ENCODE measurements at places on chromosomes 16 and 17. TPM values are rescaled to one million over a fixed set of nuclear protein-coding genes. Genes with fewer than 3 reads are reported as not detected.

DNA sequence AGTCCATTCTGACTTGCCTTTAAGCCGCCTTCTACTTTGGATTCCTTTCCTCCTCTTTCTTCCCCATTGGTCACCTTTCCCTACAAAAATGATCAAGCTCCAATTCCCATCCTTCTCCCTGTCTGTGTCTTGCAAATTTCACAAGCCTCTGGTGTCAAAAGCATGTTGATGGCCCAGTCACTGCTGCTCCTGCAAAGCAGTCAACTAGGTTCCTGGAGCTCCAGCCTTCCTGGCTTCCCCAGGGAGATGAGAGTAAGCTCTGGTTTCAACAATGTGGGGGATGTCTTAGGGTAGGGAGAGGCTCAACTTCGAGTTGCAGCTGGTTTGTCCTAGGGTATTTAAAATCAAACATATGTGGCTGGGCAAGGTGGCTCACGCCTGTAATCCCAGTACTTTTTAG, 36.1 kb upstream of the HELZ start:
- no peak for DNase-seq

C17orf113 gene
- polyA plus RNA-seq = 4.1 TPM

KRTAP1-1 gene
- polyA plus RNA-seq = not detected

ATP2C2 gene
- 31.0 TPM for polyA plus RNA-seq

ADAD2 gene
- 0.47 TPM for polyA plus RNA-seq

- DNase-seq = no peak
Measured at GRCh38 chr16:50261707-50262235, 4.6 kb upstream of the ADCY7 start.

SLC5A11 gene
- polyA plus RNA-seq = 0.14 TPM
